ENCODE measurements at places on chromosomes 1 and 21. TPM values are rescaled to one million over a fixed set of nuclear protein-coding genes. Genes with fewer than 3 reads are reported as not detected.

HCN3 gene
- total RNA-seq, result 6.1 TPM

DNA sequence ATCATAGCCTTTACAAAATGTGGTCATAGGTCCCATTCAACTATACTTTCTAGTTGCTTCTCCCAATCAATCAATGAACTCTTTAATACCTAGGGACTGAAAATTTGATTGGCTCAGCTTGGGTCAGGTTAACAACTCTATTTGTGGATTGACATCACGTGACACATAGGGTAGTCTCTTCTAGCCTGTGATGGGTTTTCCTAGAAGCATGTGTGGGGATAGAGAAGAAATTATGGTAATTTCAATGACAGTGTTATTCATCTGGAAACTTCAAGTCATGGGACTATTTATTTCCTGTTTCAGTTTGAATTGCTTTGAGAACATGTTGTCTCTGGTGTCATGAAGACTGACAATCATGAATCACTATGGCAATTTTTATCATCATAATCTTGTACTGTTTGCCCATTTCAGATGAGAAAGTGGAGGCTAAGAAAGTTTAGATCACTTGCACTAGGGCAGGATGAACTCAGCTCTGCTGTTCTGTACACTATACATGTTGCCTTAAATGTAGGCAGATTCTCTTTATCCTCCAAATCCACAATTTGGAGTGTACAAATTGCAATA lies 529.9 kb upstream of the BEND5 start:
- DNase-seq, result no peak
- no peak overlapping the region for H3K27ac ChIP-seq
- no peak overlapping the region for H3K4me3 ChIP-seq
- no peaks in the 10 kb centered on the region for H3K4me1 ChIP-seq
- H3K36me3 ChIP-seq, result no peaks in the 10 kb centered on the region

DNA sequence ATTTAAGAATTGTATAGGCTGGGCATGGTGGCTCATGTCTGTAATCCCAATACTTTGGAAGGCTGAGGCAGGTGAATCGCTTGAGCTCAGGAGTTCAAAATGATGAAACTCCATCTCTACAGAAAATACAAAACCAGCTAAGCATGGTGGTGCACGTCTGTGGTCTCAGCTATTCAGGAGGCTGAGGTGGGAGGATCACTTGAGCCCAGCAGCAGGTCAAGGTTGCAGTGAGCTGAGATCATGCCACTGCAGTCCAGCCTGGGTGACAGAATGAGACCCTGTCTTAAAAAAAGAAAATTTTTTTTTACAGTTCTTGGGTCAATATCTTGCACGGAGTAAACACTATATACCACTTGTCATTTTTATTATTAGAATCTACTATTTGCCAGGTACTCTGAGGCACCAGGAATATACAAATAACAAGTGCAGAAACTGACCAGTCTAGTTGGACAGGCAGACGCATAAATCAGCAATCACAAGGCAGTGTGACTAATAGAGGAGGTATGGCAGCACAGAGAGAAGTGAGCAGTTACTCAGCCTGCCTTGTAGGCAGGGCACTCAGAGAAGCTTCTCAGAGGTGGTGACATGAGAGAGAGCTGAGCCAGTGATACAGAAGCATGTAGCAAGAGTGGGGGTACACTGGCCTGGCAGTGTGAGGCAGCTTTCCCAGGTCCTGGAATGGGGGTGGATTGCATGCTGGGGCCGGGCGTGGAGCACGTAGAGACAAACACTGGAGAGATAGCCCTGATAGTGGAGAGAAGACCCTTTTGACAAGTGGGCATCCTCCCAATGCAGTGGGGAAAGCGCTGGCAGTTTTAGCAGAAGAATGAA lies 8.0 kb downstream of the PHLDA3 start:
- no peak overlapping the region for H3K27ac ChIP-seq
- no peak for DNase-seq
- H3K4me1 ChIP-seq, result no peaks in the 10 kb centered on the region

GRCh38 chr1:222301652-222302051 lies 246.3 kb downstream of the HHIPL2 start:
- no peak for DNase-seq
- no peaks in the 10 kb centered on the region for H3K36me3 ChIP-seq
- no peak overlapping the region for H3K27ac ChIP-seq
- H3K4me3 ChIP-seq, result no peak overlapping the region
- no peaks in the 10 kb centered on the region for H3K4me1 ChIP-seq

S100A9 gene
- total RNA-seq, result not detected

FMO3 gene
- total RNA-seq, result not detected

GRCh38 chr21:14251336-14251735 lies 35.4 kb downstream of the RBM11 start:
- peaks cover 3% of the 10 kb centered on the region for H3K4me1 ChIP-seq
- no peak overlapping the region for H3K4me3 ChIP-seq
- no peak for DNase-seq
- H3K36me3 ChIP-seq, result no peaks in the 10 kb centered on the region
- H3K27ac ChIP-seq, result no peak overlapping the region

DNA sequence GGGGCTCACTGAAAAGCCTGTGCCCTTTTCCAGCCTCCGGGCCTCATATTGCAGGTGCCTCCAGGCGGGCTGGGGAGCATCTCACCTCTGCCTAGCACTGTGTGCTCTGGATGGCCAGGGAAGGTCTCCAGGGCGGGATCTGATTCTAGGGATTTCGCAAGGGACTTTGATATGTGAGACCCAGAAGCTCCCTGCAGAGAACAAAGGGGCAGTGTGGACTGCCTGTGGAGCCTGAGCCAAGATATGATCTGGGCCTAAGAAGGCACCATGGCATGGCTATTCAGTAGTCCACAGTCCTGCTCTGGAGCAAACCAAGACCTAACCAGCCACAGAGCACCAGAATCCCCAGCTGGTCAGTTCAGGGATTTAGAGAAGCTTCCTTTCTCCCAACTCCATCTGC lies 157.2 kb downstream of the ST6GALNAC5 start:
- H3K4me3 ChIP-seq, result no peak overlapping the region
- no peak overlapping the region for H3K27ac ChIP-seq
- no peak for DNase-seq
- peaks cover 8% of the 10 kb centered on the region for H3K27me3 ChIP-seq

- no peaks in the 10 kb centered on the region for H3K4me1 ChIP-seq
- H3K36me3 ChIP-seq, result peaks cover 2% of the 10 kb centered on the region
- H3K4me3 ChIP-seq, result no peak overlapping the region
- no peak overlapping the region for H3K27ac ChIP-seq
- H3K27me3 ChIP-seq, result peaks cover 8% of the 10 kb centered on the region
Observed at GRCh38 chr1:200963076-200963475, 60.4 kb downstream of the KIF21B start.

SEMA4A gene
- total RNA-seq, result 30.6 TPM

PRELP gene
- not detected for total RNA-seq

- no peaks in the 10 kb centered on the region for H3K27me3 ChIP-seq
- H3K36me3 ChIP-seq, result peaks cover 6% of the 10 kb centered on the region
- H3K4me1 ChIP-seq, result no peaks in the 10 kb centered on the region
- H3K4me3 ChIP-seq, result no peak overlapping the region
- DNase-seq, result no peak
Observed at GRCh38 chr1:119046429-119046784, 58.3 kb upstream of the TBX15 start.

KDF1 gene
- not detected for total RNA-seq

GRCh38 chr1:69649383-69649990 lies 81.8 kb downstream of the LRRC7 start:
- no peaks in the 10 kb centered on the region for H3K4me1 ChIP-seq
- H3K36me3 ChIP-seq, result no peaks in the 10 kb centered on the region
- H3K27ac ChIP-seq, result no peak overlapping the region
- DNase-seq, result no peak

GRCh38 chr1:178574345-178574744 lies 61.4 kb downstream of the TEX35 start:
- H3K36me3 ChIP-seq, result no peaks in the 10 kb centered on the region
- H3K4me3 ChIP-seq, result no peak overlapping the region
- H3K27me3 ChIP-seq, result peaks cover 5% of the 10 kb centered on the region
- peaks cover 3% of the 10 kb centered on the region for H3K4me1 ChIP-seq
- DNase-seq, result no peak

GRCh38 chr1:203402629-203403337 lies 51.9 kb upstream of the FMOD start:
- H3K27me3 ChIP-seq, result peaks cover 40% of the 10 kb centered on the region
- no peaks in the 10 kb centered on the region for H3K36me3 ChIP-seq
- no peak for DNase-seq

DNA sequence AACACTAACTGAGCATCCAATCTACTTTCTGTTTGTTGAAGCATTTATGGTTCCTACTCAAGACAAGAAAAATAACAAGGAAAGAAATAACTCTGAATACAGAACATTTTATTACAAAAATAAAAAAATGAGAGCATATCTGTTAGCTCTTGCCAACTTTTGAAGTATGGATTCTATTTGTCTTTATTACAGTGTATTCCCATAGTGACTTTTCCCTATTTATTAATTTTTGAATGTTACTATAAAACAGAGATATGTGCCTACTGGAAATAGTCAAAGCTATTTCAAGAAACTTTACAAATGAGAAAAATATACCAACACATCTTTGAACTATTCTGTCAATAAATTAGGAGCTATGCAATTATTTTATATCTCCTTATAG lies 153.0 kb downstream of the HLX start:
- H3K27ac ChIP-seq, result no peak overlapping the region
- no peaks in the 10 kb centered on the region for H3K36me3 ChIP-seq
- H3K4me3 ChIP-seq, result no peak overlapping the region

DNA sequence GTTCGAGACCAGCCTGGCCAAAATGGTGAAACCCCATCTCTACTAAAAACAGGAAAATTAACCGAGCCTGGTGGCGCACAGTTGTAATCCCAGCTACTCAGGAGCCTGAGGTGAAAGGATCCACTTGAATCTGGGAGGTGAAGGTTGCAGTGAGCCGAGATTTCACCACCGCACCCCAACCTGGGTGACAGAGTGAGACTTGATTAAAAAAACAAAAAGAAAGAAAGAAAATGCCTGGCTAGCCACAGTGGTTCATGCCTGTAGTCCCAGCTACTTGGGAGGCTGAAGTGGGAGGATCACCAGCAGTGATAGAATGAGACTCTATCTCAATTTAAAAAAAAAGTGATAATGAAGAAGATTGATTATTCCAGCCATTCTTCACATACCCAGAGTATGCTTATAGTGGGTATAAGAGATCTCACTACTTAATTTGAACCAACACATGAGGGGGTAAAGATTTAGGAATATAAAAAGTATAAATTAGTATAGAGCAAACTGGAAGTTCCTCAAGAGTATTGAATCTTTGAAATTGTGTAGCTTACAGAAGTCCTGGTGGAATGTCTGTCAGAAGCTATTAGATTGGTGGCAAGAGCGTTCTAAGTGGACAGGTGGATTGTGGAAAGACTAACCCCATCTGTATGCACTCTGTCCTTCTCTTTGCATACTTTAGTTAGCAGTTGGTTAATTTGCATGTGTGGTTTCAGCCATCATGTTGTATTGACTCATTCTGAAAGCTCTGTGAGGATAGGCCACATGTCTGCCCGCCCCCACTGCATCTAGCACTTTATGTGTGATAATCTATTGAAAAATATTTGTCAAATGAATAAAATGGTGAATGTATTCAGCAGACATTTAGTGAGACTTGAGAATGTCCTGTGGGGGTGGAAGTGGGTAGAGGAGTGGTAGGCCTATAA lies 25.0 kb downstream of the RLF start:
- peak; percentile 81 for DNase-seq
- peaks cover 24% of the 10 kb centered on the region for H3K36me3 ChIP-seq
- no peaks in the 10 kb centered on the region for H3K27me3 ChIP-seq
- H3K4me1 ChIP-seq, result peaks cover 60% of the 10 kb centered on the region

GRCh38 chr1:168775366-168775765 lies 46.4 kb upstream of the DPT start:
- no peaks in the 10 kb centered on the region for H3K27me3 ChIP-seq
- no peak overlapping the region for H3K4me3 ChIP-seq
- H3K4me1 ChIP-seq, result no peaks in the 10 kb centered on the region

NGF gene
- total RNA-seq, result not detected

DNA sequence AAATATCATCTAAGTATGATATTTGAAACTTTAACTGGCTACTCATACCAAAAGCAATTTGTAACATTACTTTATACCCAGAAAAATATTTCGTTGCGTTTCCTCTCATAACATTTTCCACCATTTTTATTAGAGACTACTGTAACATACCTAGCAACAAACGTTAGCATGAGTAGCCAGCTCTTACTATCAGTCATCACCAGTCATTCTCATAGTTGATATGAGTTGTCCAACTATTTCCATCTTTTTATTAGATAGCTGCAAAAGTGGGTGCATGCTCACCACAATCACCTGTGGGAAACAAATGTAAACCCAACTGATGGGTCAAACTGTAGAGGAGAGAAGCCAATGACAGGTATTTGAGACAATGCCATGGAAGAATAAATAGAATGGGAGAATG lies 114.6 kb downstream of the AKT3 start:
- no peaks in the 10 kb centered on the region for H3K27me3 ChIP-seq
- H3K27ac ChIP-seq, result no peak overlapping the region
- peaks cover 21% of the 10 kb centered on the region for H3K36me3 ChIP-seq
- no peak overlapping the region for H3K4me3 ChIP-seq
- H3K4me1 ChIP-seq, result peaks cover 27% of the 10 kb centered on the region

LIPI gene
- not detected for total RNA-seq

COL6A2 gene
- total RNA-seq, result 5.0 TPM

DNA sequence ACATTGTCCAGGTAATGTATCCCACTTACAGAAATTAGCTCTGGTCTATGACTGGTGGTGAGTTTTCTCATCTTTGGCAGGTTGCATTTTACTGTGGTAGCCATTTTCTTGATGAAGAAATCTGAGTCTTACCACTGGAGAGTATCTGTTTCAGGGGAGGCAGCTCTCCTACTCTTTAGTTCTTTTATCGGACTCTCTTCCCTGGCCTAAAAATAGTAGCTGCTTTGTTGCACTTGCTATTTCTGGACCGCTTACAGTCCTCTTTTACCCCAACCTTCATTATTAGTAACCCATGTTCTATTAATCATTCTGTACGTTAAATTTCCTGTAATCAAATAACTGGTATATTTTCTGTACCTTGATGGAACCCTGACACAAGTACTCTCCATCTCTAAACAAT lies 720.8 kb downstream of the PLA2G4A start:
- no peaks in the 10 kb centered on the region for H3K4me1 ChIP-seq
- no peak for DNase-seq
- no peaks in the 10 kb centered on the region for H3K27me3 ChIP-seq

Data from activated CD8-positive, alpha-beta memory T cell treated with anti-CD3 and anti-CD28 coated beads, Interleukin-2, amount 10 ng/mL, durations not matched to agents 7 days and 5 days (primary cell).